Activated CD4-positive, alpha-beta T cell treated with anti-CD3 and anti-CD28 coated beads for 24 hours (primary cell): ENCODE measurements at places on chromosomes 16 and 17.

DNA sequence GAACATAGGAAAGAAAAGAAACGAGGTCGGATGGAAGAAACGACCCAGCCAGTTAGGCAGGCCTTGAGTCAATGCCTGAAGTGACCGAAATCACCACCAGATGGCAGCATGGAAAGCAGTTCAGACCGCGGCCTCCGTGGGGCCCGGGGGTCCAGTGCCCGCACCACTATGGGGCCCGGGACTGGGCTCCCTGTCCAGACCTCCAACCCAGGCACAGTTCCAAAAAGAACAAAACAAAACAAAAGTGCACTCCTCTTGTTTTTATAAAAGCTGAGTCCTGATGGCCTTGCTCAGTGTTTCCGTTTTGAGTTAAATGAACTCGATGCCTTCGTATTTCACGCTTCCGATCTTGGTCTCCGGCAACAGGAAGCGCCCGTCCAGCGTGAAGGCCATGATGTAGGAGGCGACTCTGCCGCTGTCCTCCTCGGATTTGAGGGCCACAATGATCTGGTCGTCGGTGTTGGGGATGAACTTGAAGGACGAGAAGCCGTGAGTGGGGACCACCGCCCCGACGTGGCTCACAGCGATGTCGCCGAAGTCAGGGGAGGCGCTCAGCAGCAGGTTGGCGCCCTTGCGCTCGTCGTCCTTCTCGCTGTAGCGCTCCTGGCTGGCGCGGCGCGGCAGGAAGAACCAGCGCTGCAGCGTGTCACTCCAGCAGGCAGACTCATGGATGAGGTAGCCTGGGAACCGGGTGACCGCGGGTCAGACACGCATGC lies 13.7 kb upstream of the LGALS3BP start:
- DNase-seq, result peak; percentile 49

GRCh38 chr16:41439-42068 lies 11.9 kb downstream of the POLR3K start:
- DNase-seq, result no peak

DNA sequence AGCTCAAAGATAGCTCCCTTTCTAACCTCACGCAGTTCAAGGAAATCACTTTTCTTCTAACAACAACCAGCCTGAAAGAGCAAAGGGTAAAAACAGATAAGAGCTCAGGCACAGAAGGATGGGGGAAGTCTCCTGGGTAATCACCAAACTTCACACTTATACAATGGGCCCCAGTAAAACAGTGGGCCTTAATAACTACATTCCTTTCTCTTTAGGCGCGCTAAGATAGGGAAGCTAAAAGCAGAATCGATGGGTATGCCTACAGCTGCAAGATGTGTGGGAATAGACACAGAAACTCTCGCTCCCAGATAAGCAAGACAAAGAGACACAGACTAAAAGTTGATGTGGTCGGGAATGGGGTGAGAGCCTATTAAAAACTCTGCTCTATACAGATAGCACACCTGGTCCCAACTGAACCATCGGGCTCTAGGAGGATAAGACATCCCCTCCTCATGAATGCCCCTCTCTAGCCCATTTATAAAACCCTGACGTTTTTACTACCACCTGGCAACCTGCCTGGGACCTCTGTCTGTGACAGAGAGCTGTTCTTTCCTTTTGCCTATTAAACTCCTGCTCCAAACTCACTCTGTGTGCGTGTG lies 826 bp downstream of the LYZL6 start:
- no peak for DNase-seq

- DNase-seq, result no peak
These were observed 22.0 kb downstream of the CAMKK1 start for GRCh38 chr17:3870871-3871306.

- no peak for DNase-seq
These were observed 161.9 kb downstream of the FOXL1 start for GRCh38 chr16:86740298-86740697.

DNA sequence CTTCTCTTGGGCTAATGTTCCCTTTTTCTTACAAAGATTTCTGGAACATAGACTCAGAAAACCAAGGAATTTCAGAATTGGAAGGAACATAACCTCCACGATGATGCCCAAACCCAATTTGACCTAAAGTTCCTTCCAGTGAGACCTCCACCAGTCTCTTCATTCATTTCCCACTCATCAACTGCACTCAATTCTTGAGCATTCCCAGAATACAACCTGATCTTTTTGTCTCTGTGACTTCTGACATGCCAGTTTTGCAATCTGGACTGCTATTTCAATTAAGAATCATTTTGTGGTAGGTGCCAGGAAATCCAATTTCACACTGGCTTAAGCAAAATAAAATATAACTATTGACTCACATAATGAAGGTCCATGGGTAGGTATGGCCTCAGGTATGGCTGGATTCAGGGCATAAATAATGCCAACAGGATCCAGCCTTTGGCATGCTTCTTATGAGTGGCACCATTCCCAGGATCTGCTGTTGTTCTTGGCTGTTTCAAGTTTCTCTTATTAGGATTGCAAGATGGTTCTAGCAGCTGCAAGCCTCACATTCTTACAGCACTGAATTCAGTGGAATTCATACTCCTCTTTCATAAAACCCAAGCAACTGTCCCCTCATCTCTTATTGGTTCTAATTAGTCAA lies 184.3 kb downstream of the HS3ST4 start:
- no peak for DNase-seq

DNA sequence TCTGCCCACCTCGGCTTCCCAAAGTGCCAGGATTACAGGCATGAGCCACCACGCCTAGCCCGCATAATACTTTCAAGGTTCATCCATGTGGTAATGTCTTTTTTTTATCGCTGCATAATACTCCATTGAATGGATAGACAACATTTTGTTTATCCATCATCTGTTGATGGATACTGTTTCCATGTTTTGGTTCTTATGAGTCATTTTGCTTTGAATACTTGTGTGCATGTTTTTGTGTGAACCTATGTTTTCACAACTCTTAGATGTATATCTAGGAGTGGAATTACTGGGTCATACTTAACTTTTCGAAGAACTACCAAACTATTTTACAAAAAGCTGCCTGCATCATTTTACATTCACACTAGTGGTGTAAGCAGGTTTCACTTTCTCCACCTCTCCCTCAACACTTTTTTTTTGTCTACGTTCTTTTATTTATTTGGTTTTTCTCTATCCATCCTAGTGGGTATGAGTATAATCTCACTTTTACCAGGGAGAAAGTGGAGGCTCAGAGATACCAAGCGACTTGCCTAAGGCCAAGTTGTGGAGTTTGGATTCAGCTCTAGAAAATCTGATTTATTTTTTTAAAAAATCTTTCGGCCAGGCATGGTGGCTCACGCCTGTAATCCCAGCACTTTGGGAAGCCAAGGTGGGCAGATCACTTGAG lies 151.2 kb downstream of the CMIP start:
- no peak for DNase-seq

DNA sequence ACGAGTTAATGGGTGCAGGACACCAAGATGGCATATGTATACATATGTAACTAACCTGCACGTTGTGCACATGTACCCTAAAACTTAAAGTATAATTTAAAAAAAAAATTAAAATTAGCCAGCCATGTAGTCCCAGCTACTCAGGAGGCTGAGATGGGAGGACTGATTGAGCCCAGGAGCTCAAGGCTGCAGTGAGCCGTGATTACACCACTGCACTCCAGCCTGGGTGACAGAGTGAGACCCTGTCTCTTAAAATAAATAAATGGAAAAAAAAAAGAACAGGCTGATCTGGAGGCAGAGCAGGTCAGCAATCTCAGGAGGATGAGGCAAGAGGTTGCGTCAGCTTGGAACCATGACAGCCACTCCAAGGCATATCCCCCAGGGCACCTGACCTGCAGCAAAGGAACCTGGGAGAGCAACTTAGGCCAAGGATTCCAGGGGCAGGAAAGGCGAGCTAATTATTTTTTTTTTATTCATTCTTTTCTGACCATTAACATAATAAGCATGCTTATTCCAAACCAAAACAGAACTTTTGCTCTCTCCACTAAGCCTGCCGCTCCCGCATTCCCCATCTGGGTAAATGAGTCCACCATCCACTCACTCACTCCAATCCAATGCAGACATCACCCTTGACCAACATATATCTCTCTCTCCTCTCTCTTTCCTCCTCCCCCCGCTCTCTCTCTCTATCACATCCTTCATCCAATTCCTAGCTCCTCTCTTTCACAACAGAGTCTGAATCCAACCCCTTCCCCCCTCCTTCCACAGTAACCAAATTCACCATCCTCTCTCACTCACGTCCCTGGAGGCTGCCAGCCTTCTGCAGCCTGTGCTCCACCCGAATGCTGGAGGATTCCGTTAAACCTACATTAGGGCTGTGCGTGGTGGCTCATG lies 47.7 kb downstream of the TK2 start:
- no peak for DNase-seq

DNA sequence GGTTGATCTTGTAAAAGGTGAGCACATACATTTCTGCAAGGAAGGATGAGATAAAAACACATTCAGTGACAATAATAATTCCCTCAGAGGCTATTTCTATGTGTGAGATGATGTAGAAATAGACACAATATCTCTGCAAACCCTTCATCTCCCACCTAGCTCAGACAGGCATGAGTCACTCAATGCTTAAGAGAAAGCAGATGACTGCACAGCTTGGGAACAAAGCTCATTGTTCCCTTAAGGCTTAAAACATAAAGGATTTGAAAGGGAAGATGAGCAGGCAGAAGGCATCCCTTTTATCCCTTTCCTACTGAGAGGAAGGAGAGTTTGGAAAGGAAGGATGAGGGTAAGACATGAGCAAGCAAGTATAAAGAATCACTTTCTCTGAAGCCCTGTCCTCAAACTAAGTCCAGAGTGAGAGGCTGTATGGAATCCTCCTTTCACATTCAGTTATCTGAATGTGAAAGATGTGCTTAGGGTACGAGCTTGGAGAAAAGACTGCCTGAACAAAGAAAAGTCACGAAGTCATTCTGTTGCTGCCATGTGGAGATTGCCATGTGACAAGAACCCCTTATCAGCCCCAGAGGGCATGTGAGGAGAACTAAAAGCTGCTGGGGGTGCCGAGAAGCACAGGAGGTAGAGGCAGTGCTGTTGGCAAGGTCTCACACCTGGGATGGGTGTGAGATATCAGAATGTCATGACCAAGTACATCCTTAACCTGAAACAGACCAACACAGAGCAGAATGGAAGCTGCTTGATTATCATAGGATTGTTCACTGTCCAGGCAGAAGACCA lies 58.2 kb downstream of the CNTNAP4 start:
- no peak for DNase-seq

DNA sequence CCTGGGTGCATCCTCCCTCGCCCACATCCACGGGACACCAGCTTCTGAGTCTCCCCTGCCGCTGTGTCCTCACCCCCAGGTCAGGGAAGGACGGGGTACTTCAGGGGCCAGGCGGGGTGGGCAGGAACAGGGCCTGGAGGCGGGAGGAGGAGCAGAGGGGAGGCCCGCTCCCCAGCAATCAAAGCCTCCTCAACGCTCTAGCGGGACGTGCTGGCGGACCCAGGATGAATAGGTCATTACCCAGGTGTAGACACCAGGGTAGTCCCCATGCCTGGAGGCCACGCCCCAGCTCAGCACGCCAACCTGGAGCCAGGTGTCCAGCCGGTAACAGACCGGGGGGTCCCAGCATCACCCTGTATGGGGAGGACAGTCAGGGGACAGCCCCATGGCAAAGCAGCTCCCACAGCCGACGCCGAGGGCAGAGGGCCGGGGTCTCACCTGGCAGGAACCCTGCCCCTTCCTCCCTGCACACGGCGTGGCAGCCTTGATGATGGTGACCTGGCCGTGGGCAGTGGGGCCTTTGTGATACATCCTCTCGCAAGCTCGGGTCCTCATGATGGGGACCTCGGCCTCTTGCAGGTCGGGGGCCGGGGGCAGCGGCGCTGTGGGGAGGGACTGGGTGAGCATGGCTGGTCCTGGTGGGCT lies 24.2 kb downstream of the TPSD1 start:
- no peak for DNase-seq

- DNase-seq, result no peak
These were observed 2.4 kb upstream of the MED13 start for GRCh38 chr17:62067165-62068145.

DNA sequence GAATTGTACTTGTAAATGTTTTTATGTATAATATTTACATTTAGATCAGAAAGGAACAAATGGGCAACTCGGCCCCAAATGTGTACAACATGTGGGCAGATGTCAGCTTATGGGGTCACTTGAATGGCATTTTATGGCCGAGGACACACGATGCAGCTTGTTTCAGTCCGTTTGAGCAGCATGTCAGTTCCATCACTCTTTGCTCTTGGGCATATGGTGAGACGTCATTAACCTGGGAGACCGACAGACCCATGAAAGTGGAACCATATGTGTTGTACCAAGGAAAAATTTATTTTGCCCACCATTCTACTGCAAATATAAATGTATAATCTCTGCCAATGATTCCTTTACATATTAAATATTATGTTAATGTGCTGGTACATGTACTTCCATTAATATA lies 561.9 kb upstream of the SOX9 start:
- no peak for DNase-seq

DNA sequence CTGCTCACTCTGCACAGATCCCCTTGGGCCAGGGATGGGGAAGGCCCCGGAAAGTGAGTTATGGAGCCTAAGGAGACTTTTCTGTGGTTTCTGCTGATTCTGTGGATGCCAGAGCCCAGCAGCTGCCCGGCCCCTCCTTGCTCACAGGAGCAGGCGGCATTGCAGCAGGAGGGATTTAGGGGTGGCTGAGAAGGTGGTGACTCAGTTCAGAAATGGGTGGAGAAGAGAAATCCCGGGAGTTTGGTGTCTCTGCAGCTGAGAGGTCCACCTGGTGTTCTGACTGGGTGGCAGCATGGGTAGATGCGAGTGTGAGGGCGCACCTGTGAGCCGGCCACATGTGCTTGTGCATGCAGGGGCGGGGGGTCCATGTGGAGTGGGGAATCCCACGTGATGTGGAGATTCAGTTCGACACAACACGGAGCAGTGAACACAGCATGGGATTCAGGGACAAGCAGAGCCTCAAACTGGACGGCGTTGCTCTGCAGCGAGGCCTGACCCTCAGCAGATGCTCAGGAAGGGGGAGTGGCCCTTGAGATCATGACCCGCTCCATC lies 16.0 kb upstream of the SPPL2C start:
- DNase-seq, result no peak

DNA sequence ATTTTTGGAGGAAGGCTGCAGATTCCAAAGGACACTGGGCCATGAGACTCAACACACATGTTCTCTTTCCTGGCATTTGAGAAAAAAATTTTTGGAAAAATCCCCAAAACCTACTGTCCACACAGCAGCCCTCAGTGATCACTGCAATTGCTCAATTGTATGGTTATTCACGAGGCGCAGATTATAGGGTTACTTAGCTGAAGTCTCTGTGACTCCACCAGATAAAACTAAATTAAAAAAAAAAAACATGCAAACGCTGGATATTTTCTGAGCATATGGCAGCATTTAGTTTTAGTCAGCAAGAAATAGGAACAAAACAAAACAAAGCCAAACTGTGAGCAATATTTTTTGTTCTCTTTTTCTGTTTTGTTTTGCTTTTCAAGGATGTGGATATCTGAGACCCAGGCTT lies 83.8 kb upstream of the FAM20A start:
- no peak for DNase-seq

DNA sequence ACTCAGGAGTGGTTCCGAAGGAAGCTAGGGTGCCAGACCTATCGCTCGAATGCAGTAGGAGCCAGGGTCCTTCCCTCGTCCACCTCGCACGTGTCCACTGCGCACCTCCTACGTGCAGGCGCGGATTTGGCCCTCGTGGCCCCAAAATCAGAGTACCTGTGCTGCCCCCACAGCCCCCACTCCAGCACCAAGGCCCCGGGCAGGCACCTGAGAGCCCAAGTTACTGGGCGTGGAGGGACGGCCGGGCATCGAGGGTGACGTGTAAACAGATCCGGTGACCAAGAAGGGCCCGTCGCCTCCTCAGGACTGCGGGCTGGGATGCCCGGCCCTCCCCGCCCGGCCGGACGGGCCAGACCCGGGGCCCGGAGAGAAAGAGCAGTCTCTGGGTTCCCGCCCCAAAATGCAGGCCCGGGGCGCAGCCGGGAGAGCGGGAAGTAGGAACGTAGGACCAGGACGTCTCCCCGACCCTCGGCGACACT lies 492 bp downstream of the SLC25A39 start:
- DNase-seq, result no peak
